ENCODE measurements at places on chromosomes 2 and 18.

DNA sequence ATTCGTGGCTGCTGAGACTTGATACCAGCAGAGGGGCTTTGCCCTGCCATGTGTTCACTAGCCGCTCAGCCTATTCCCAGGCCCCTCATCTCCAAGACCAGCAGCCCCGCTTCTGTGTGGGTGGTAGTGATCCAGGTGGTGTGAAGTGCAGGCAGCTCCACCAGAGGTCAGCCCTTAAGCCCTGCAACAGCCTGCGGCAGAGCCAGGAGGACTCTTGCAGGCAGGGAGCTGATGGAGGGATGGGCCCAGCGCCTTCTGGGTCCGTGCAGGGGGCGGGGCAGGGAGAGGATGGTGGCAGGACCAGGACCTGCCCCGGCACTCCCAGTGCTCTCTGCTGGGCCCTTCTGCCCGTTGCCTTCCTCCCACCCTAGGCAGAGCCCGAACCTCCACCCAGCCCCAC, 162.0 kb downstream of the SH3BP4 start:
- DNase-seq = no peak

GRCh38 chr18:50558157-50558556, 1.7 kb upstream of the MAPK4 start:
- no peak for DNase-seq

DNA sequence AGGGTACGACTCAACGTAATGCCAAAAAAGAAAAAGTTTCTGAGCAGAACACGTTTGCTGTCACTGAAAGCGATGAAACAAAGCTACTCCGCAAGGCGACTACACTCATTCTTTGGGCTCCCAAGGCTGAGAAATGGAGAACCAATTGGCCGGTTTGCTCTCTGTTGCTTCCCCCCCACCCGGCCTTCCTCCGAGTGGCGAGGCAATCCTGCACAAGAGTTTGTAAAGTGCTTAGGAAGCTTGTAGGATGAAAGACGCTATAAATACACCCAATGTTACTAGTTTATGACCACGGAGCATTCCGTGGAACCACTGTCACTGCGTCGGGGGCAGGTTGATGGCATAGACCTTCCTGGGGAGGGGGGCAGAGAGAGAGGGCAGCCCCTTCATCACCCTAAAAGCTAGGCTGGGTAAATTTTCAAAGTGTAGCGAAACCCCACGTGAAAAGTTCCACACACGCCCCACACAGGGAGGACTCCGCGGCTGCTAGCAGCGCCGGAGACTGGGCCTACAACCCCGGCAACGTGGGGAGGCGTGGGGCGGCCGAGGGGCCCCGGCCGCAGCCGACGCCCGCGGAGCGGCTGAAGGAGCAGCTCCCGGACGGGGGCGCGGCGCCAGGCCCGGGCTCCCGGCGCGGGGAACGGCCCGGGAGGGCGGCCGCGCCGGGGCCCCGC, 915 bp downstream of the CUL3 start:
- no peak for DNase-seq

DNA sequence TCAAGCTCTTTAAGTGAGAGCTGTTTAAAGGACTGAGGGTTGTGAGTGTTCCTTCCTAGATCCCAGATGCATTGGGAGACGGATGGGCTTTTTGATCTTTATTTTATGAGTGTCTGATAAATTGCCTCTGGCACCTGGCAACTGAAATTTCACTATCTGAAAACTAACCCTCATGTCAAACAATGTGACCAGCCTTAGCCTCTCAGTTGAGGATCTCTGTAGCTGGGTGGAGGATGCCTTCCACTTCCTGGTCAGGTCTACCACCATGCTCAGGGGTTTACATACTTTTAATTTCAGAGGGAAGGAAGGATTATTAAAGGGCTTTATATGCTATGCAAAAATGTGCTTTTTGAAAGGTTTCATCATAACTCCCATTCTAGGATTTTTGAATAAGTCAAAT, 70.5 kb upstream of the NT5C1B start:
- DNase-seq = no peak

- DNase-seq = no peak
These were observed 20.3 kb downstream of the COBLL1 start for GRCh38 chr2:164821338-164821737.

GRCh38 chr2:173511357-173511756, 156.7 kb downstream of the CDCA7 start:
- DNase-seq = no peak

DNA sequence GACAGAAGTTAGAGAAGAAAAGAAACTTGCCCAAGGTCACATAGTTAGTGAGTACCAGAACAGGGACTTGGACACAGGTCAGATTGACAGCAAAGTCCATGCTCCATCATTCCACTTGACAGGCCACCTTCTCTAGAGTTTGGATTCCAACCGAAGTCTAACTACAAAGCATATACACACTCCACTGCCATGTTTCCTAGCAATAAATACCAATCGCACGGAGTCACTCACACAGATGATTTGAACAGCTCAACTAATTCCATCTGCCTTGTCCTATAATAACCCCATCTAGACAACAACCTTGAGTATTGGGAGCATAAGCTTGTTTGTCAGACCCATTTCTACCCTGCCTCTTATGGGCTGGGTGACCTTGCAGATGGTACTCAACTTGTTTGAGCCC, 334.6 kb upstream of the MGAT5 start:
- DNase-seq = no peak
